ENCODE measurements at places on chromosomes 7 and 10.

GRCh38 chr7:131625817-131626372 is 69.5 kb upstream of the PODXL start:
- DNase-seq, result no peak

DNA sequence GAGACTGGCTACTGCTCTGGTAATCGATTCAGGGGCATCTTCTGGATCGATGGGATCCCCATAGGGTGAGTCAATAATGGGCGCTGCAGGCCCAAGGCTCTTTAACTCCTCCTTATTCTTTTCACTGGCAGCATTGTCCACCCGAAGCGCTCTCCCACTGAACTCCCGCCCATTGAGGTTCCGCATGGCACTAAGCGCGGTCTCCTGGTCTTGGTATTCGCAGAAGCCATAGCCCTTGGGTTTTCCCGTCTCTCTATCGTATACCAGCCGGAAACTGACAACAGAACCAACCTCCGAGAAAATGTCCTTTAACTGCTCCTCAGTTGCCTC is 285 bp downstream of the CSTF2T start:
- DNase-seq, result no peak

- no peak for DNase-seq
Observed at GRCh38 chr10:7533657-7534479, 123.0 kb upstream of the SFMBT2 start.

GRCh38 chr7:151877911-151878835 is 1.3 kb upstream of the PRKAG2 start:
- no peak for DNase-seq

- no peak for DNase-seq
Observed at GRCh38 chr7:125481323-125481722, 551.7 kb upstream of the POT1 start.

DNA sequence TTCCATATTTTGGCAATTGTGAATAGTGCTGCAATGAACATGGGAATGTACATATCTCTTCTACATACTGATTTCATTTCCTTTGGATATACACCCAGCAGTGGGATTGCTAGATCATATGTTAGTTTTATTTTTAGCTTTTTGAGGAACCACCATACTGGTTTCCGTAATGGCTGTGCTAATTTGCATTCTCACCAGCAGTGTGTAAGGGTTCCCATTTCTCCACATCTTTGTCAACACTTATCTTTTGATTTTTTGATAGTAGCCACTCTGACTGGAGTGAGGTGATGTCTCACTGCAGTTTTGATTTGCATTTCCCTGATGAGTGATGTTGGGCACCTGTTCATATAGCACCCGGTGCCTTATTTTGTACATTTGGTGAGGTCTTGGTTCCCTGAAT is 519.6 kb downstream of the REEP3 start:
- no peak for DNase-seq

DNA sequence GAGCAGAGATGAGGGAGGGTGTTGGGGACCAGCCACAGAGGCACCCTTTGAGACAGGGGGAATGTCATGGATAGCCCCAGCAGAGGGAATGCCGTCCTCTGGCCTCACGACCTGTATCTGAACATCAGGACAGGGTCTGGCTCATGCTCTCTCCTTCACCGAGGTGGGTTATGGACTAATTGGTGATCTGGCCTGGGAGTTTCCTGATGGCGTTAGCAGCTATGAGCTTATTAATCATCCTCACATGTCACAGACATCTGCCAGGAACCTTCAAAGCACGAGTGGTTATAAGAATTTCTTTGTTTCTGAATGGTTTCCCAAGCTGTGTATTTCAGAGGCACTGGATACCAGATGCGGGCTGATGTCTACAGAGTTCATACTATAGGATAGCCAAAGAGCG is 6.9 kb downstream of the CPA4 start:
- no peak for DNase-seq

DNA sequence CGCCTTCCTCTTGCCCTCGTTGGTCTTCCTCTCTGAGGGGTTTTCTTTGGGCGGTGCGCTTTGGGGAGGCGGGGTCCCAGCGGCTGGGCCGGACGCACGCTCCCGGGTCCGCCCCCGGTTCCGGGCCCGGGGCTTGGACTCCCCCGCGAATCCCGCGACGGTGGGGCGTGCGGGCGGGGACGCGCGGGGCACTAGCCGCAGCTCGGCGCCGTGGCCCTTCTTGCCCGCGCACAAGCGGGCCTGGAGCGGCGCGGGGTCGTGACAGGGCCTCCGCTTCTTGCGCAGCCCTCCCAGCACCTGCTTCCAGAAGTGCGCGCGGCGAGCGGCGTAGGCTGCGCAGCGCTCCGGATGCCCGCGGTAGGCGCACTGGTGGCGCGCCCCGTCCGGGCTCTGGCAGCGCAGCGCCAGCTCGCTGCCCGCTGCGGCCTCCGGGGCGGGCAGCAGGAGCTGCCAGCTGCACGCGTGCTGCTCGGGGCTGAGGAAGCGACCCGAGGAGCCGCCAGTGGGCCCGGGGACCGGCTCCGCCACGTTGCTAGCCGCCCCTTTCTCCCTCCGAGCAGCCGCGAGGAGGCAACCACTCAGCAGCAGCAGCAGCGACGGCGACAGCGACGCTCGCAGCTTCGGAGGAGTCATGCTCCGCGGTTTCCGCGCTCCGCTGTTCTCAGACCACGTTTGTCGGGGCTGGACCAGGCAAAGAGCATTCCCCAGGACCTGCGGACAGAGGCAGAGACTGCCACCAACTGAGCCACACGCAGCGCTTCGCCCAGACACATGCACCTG is 759 bp downstream of the FGFBP3 start:
- peak; percentile 85 for DNase-seq

- no peak for DNase-seq
Observed at GRCh38 chr10:47336387-47337134, 11.6 kb upstream of the RBP3 start.

- DNase-seq, result peak; percentile 91
Observed at GRCh38 chr10:15859906-15860691, at the start of gene MINDY3. Gene MINDY3, minus strand, starts transcription at chr10:15860507. Its CDS starts 208 bp downstream, at chr10:15860299.

GRCh38 chr7:123494193-123494796 is 40.1 kb downstream of the IQUB start:
- DNase-seq, result peak; percentile 48

- DNase-seq, result no peak
Observed at GRCh38 chr10:44786286-44786850, 124.8 kb upstream of the TMEM72 start.

- DNase-seq, result no peak
Observed at GRCh38 chr7:89661876-89662275, 492.4 kb upstream of the STEAP1 start.

DNA sequence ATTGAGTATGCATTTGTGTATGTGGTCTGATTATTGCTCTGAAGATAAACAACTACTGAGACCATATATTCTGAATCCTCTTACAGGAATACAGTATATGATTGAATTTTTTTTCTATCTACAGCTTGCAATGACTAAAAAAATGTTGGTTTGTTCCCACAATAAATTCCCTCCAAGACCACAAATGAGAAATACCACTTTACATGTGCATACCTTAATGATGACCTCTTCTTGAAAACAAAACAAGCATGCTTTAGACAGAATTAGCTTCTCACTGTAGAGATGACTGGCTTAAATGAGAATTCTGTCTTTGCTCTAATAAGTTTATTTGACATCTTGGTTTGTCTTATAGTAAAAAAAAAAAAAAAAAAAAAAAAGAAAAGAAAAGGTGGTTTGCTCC is 241.5 kb downstream of the PCDH15 start:
- no peak for DNase-seq

GRCh38 chr7:95435422-95435780 is 573 bp upstream of the PON2 start:
- DNase-seq, result no peak

- DNase-seq, result no peak
Observed at GRCh38 chr7:50983850-50984249, 201.2 kb upstream of the GRB10 start.

- DNase-seq, result no peak
Observed at GRCh38 chr7:102146122-102146521, 140.5 kb upstream of the SH2B2 start.

GRCh38 chr10:2731940-2732339 is 335.4 kb upstream of the PFKP start:
- no peak for DNase-seq

GRCh38 chr7:21942955-21943354 is 2.7 kb downstream of the CDCA7L start:
- peak; percentile 24 for DNase-seq

GRCh38 chr10:52226197-52226847 is 87.8 kb upstream of the DKK1 start:
- DNase-seq, result no peak

- no peak for DNase-seq
Observed at GRCh38 chr7:29255906-29256692, 61.5 kb downstream of the CHN2 start.

DNA sequence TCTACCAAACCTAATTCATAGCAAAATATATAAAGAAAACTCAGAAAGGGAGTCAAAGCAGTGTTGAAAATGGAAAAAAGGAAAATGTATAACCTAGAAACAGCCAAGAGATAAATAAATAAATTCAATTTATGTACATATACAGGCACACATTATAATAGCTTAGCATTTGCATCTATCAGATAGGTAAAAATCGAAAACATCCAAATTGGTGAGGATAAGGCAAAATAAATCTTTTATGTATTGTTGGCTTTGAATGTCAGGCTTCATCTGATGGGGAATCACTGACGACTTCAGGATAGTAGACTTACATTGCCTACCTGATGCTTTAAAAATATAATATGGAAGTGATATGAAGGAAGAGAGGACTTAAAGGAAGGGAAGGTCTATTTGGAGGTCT is 20.6 kb upstream of the CHRM2 start:
- DNase-seq, result no peak

- no peak for DNase-seq
Observed at GRCh38 chr7:11714676-11715075, 117.3 kb downstream of the THSD7A start.

- DNase-seq, result no peak
Observed at GRCh38 chr7:44384586-44385433, 59.4 kb upstream of the CAMK2B start.

GRCh38 chr10:9097206-9097990 is 1042.9 kb downstream of the GATA3 start:
- DNase-seq, result no peak

DNA sequence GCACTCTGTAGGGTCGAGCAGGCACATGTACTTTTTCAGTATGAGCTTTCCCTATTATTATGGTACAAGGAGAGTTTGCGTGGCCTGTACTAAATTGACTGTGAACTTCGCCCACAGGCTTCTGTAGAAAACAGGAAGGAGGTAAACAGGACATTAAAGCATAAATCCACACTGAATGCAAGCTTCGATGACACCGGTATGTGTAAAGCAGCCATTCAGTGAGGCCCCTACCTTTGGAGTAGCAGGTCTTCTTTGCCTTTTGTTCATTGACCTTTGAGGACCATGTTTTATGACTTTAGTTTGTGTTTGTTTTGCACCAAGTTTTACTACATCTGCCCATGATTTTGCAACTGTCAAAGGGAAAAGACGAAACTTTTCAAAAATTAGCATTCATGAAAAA is 14.5 kb downstream of the MKI67 start:
- no peak for DNase-seq

GRCh38 chr7:111091593-111092358 is 849 bp downstream of the LRRN3 start:
- no peak for DNase-seq

GRCh38 chr10:71712572-71713134 is 6.9 kb downstream of the C10orf105 start:
- no peak for DNase-seq

DNA sequence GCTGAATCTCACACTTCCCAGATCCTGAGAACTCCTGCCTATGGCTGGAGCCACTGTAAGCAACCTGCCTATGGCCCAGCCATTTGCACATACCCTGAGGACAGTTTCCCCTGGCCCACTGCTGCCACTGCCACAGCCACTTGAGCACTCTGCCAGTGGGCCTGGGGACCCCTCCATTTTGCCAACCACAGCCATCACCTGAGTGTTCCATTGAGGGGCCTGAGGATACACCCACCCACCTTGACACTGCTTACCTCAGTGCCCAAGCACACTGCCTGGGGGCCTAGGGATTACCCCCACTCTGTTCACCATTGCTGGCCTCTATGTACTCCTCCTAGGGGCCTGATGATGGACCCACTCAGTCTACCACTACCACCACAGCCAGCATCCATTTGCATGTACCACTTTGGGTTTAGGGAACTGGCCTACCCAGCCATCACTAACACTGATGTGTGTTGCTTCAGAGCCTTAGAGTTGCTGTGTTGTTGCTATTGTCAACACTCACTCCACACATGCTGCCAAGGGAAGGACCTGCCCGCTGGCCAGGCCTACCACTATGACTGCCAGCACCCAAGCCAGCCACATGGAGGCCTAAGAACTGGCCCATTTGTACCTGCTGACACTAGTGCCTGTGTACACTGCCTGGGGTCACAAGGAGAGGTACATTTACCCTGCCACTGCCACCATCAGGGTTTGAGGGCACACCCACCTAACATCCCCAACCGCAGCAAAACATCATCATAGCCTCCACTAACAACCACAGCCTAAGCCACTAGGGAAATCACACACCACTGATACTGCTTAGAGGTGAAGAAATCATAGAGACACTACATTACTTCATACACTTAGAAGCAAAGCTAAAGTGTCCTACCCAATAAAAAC is 45.9 kb upstream of the ANTXRL start:
- no peak for DNase-seq

GRCh38 chr10:116440330-116441030 is 12.8 kb downstream of the PNLIPRP3 start:
- no peak for DNase-seq

DNA sequence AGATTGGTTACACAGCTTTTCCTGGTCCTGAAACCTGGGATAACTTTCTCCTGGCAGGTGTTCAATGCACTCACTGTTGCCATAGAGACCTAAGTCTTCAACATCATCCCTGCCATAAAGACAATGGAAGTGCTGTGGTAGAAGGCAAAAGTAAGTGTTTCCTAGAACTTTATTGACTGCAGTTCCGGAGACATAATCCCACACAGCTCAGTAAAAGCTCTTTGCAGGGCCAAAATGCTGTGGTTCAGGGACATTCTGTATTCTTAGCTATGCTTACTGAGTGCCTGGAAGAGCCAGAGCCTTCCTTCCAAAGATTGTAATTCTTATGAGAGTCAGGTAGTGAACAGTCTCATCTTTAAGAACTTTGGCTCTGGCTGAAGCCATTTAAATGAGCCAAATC is 5.3 kb downstream of the WIPF3 start:
- DNase-seq, result no peak

DNA sequence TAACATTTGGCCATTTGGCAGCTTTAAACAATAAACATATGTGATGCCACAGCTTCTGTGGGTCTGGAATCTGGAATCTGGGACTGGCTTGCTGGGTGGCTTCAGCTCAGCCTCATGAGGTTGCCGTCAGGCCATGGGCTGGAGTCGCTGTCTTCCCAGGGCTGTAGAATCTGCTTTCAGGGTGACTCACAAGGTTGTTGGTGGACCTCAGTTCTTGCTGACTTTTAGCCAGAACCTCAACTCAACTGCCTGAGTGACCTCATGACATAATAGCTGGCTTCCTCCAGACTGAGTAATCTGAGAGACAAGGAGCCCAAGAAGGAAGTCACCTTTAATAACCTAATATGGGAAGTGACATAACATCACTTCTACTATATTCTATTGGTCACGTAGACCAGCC is 44.6 kb upstream of the TSPAN13 start:
- peak; percentile 20 for DNase-seq
